ENCODE measurements at places on chromosomes 12 and 14. TPM values are rescaled to one million over a fixed set of nuclear protein-coding genes. Genes with fewer than 3 reads are reported as not detected.

- no peak for ATAC-seq
Observed at GRCh38 chr12:22798116-22798515, 173.1 kb downstream of the ETNK1 start.

DNA sequence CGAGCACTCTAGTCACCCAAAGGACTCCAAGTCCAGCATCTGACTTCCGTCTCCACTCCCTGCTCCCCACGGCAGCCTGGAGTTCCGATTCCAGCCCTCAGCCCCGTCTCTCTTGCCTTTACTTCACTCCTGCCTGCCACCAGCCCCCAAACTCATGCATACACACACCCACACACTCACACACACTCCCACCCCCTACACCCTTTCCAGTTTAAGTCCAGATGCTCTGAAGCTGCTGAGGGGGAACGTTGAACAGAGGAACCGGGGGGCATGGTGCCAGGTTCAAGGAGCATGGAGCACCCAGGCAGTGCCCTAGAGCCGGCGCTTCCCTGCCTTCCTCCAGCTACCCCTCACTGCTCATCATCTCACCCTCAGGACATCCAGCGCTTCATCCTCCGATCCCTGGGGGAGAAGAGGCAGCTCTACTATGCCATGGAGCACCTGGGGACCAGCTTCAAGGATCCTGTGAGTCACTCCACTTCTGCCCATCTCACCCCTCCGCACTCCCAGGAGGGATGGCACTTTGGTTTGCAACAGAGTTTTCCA, 3.3 kb downstream of the P3H3 start:
- ATAC-seq = no peak

- no peak for ATAC-seq
Observed at GRCh38 chr14:60720962-60721325, 3.2 kb downstream of the SIX4 start.

DNA sequence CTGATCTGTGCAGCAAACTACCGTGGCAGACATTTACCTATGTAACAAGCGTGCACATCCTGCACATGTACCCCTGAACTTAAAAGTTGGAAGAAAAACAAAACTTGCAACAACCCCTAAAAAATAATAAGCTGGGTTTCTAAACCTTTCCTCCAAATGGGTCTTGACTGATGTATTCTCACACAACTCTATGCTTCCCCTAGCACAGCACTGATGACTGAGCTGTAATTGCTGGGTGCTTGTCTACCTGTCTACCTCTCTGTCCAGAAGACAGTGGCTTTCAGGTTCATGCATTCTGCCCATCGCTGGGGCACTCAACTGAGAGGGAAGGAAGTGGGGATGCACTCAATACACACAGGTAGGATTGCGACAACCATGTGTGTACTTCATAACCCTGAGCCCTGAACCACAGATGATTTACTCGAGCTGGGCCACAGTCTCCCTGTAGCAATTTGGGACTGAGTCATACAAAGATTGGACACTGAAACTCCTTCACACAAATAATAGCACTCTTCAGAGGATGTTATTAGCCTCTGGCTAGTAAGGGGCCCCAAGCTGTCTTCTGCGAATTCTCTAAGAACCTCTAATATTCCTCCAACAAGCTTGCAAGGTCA, 44.8 kb upstream of the TMPO start:
- ATAC-seq = no peak

- no peak for ATAC-seq
Observed at GRCh38 chr12:110379197-110379596, 24.3 kb downstream of the ANAPC7 start.

DNA sequence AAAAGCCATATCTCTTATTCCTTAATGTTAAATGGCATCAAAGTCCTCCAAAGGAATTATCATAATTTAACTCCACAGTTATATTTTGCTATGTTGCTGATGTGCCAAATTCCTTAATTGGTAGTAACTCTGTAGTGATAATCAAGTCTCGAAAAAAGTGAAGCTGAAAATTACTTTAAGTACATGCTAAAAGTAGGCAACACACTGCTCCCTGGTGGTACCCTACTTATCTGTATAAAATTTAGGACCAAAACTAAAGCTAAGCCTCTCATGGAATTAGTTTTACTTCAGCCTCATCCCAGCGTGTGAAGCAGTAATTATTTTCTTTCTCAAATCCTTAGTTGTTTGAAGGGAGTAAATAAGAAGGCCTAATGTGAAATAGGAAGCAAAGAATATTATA, 132.8 kb downstream of the TTLL5 start:
- no peak for ATAC-seq

- ATAC-seq = no peak
Observed at GRCh38 chr14:99244941-99245563, 26.9 kb downstream of the BCL11B start.

- peak; percentile 72 for ATAC-seq
Observed at GRCh38 chr14:94769391-94770250, at the start of gene GSC. Gene GSC, minus strand, starts transcription at chr14:94770113. Its CDS starts 98 bp downstream, at chr14:94770015.

DNA sequence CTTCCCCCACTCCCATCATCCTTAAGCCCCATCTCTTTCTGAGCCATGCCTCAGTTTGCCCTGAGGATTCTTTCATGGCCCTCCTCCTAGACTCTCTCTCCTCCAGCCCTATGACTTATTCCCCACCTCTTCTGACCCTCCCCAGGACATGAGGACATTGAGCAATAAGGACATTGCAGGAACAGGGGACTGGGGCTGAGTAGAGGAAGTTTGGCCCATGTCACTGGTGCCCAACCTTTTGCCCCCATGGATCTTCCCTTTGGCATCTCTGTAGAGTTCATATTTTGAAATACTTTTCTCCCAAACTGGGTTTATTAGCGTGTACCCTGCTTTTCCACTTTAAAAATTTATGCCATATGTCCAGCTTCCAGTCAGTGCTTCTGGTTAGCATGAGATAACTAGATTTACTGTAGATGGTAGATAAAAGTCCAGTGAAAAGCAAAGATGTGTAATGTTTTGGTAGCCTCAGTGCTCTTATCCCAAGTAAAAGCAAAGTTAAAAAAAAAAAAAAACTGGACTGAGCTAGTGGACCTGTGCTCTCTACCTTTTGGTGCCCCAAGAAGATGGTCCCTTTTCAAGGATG, 6.1 kb upstream of the LRP1-AS start:
- peak; percentile 34 for ATAC-seq

DNA sequence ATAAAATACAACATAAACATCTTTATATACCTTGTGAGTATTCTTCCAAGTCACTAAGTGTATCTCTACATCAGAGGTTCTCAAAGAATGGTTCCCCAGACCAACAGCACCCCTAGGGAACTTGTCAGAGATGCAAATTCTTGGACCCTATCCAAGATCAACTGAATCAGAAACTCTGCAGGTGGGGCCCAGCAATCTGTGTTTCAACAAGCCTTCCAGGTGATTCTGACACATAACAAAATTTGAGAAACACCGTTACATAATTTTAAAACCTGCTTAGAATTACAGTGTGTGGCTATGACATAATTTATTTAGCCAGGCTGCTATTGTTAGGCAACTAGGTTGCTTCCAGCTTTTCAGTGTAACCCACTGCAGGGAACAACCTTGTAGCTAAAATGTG, 49.8 kb downstream of the NTN4 start:
- no peak for ATAC-seq

DNA sequence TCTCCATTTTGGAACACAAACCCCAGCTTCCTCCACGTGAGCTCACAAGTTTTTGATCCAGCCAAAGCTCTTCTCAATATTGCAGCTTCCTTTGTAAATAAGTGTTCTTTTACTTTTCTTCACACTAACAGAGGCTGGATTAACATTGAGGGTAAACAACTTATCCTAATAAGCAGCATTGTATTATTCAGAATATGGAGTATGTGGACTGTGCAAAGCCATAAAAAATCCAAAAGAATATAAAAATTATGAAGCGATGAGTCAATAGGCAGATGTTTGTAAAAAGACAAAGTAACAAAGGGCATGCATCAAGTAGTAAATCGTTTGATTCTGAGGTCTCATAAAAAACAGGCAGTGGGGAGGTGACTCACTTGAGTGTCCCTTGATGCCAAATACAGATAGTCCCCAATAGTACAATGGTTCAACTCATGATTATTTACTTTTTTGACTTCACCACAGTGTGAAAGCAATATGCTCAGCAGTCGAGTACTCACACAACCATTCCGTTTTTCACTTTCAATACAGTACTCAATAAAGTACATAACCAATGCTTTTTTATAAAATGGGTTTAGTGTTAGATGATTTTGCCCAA, 23.1 kb upstream of the KCNK10 start:
- ATAC-seq = no peak

GRCh38 chr12:17456486-17456885, 633.5 kb downstream of the RERGL start:
- ATAC-seq = no peak

DNA sequence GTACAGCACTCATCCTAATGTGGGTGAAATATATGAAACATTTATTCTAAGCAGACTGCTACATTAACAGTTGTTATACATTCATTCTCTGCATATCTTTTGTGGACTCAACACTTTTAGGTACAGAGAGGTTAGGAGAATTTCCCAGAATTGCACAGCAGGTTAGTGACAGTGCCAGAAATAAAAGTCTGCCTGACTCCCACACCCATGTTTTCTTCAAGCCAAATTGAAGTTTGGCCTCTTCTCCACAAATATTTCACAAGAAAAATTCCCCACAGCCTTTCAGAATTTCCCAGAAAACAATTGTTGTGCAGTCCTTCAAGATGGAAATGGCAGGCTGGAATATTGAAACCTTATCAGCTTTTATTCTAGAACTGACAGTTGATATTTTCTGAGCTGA, 464.8 kb downstream of the RAD51B start:
- ATAC-seq = peak; percentile 31

DNA sequence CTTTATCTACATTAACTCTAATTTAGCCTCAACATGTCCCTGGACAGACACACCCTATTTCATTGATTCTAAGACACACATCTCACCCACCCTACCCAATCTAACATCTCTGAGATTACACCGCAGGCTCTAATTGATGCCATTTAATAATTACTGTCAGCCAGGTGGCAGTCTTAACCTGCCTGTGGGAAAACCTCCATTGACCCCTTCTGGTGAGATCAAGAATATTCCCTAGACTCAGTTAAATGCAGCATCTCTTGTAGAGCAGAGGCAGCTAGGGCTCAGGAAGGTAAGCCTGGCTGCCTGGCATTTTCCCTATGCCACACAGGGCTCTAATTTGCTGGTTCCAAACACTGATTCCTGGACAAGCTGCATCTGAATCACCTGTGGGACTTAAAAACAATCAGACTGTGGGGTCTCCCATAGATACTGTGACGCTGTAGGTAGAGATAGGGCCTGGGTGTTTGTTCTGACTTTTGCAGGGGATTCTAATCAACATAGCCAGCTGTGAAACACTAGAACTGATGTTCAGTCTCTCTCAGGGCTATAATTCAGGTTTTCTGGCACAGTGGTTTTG, 14.3 kb downstream of the MCRS1 start:
- ATAC-seq = no peak

DNA sequence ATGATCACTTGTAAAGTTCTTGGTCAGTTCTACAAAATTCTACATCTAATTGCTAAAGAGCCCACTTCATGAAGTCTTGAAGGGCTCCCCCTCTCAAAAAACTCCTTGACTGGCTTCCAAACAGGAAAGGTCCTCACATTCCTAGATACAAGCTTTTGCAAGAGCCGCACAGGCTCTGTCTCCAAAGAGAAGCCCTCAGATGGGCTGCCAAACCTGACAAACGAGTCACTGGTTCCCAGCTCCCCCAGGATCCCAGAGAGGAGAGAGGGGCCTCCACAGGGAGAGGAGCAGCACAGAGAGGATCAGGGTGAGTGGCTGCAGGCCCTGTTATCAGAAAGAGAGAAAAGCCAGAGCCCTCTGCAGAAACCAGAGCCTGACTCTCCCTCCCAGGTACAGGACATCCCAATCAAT, 5.8 kb downstream of the NID2 start:
- ATAC-seq = no peak

KLRK1 gene
- 0.57 TPM for total RNA-seq

ABCC9 gene
- 73.5 TPM for total RNA-seq

UNC119B gene
- 32.3 TPM for total RNA-seq

SLCO1B1 gene
- total RNA-seq = not detected

GLIPR1L1 gene
- total RNA-seq = not detected

WSCD2 gene
- total RNA-seq = 86.1 TPM

TC2N gene
- total RNA-seq = 38.6 TPM

MSI1 gene
- 0.74 TPM for total RNA-seq

TSPAN8 gene
- 2.2 TPM for total RNA-seq

Data from gastroesophageal sphincter (tissue), 4 donors.